ENCODE measurements at places on chromosomes 4 and X.
A peak's percentile ranks its signal among the peaks of the same experiment; 100 is the strongest.

GRCh38 chr4:139564502-139564901 is 8.5 kb upstream of the SETD7 start:
- no peak for DNase-seq

DNA sequence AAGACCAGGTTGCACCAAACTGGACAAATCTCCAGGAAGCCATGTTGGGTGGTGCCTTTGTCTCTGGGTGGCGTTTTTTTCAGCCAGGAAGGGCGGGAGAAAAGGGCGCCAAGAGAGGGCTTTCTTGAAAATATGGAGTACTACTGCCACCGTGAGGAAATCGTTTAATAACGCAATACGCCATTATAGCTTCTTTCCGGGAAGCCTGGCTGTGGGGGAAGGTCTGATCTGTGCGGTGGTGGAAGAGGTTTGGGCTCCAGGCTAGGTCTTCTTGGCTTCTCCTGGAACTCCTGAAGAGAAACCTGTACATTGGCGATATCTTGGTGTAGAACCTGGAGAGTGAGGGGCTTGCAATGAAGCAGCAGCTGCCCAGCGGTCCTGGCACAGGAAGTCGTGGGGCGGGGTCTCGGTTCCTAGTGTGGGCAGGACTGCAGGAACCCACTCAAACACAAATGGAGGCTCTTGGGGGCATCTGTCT is 202.7 kb downstream of the OR13H1 start:
- DNase-seq: peak; percentile 59

DNA sequence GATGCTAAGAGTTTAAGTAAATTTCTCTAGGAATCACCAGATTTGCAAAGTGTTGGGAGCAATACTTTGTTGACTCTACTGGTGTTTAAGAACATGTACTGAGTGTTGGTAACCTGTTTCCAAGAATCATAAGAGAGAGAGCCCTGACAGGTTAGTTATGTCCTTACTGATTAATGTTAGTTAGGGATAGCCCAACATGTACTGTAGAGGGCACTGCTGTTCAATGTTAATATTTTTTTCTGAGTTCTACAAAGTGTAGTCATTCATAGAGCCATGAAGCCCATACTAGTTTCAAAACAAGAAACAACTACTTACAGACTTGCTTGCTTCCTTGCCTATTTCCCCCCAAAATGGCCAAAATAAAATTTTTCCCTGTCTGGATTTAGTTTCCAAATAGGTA is 11.9 kb downstream of the TMPRSS11D start:
- peak; percentile 38 for DNase-seq

DNA sequence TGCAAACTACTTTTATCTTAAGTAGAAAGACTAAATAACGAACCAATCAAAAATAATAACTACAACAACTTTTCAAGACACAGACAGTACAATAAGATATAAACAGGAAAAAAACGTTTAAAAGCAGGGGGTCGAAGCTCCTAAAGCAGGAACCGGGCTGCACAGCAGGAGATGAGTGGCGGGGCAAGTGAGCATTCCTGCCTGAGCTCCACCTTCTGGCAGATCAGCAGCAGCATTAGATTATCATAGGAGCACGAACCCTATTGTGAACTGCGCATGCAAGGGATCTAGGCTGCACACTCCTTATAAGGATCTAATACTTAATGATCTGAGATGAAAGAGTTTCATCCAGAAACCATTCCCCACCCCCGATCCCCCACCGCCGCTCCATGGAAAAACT is 146.2 kb downstream of the TEX11 start:
- DNase-seq: no peak

DNA sequence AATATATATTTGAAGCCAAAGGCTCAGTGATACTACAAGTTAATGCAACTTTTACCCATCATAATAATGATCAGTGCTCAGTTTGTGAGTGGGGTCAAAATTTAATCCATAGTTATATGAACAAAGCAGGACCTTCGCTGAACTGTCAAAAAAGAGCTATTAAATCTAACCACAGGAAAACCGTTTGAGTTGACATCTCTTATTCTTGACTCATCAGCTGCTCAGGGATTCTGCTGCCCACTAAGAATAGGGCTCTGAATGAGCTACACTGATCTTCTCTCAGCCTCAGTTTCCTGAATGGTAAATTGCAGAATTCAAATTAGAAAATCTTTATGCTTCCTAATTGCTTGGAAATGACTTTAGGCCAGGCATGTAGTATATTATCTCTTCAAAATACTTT is 44.9 kb upstream of the NAP1L5 start:
- DNase-seq: no peak

DNA sequence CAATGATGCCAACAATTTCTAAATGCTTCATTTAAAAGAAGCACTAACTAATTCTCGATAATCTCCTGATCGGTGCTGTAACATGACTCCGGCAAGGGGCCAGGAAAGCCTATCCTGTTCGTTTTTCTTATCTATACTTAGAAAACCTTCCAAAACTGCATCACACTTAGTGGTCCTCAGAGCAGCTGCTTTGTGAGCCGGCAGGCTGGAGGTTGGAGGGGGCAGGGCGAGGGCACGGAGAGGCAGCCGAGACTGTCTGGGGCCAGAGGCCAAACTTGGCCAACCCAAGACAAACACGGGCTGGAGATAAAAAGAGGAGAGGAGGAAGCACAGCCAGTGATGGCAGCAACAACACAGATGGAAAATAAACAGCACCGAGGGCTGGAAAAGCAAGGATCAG is 455.7 kb downstream of the BCOR start:
- no peak for DNase-seq

- DNase-seq: no peak
Measured at GRCh38 chr4:112947616-112948015, 101.8 kb upstream of the ANK2 start.

- no peak for DNase-seq
Measured at GRCh38 chr4:7815562-7815961, 124.1 kb downstream of the AFAP1 start.

DNA sequence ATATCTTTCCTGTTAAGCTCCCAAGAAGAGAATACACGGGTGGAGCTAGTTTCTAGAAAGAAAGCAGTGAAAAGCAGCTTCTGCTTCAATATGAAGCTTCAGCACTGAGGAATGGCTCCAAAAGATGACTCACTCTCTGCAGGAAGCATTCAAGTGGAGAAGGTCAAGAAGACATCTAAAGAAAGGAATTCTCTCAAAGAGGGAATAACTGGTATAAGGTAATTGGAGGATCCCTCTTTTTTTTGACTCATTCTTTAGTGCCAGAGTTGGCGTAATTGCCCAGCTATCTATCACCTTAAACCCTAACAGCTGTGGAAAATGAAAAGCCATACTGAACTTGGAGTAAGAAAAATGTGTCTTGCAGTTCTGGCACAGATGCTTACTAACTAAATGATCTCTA is 3.5 kb downstream of the EDA2R start:
- no peak for DNase-seq

DNA sequence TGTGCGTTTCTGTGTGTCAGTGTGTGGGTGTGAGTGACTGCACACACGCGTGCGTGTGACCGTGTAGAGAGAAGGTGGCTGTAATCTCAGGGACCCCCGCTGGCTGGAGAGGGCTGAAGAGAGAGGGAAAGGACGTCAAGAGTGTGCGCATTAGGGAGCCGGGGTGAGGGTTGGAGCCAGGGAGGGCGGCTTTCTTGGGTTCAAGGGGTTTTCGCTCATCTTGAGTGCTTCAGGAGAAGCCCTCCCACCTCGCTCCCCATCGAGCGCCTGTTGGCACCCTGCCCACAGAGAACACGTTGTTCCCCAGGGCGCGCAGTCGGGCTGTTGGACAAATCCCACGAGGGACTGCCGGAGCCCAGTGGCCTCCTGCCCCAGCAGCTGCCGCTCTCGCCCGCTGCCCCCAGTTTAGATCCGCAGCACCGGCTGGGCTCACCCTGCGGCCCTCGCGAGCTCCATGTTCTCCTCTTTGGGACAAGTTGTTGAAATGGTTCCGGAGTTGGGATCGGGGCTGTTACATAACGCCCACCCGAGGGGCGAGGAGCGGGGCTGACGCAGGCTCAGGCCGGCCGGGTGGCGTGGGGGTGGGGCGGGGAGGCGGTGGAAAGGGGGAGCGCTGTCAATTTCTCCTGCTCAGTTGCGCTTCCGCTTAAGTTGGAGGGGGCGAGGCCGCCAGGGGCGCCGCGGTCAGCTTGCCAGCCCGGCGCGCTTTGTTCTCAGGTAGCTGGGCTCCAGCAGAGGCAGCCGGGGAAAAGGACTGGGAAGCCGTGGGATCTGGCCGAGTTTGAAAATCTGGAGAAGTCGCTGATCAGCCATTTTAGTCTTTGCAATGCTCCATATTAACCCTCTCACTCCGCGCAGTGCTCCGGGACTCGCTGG is 1.6 kb downstream of the GRIA2 start:
- peak; percentile 30 for DNase-seq

GRCh38 chr4:76677571-76678326 is 220.2 kb downstream of the SOWAHB start:
- peak; percentile 52 for DNase-seq
